ENCODE measurements at places on chromosomes 7 and 10.

DNA sequence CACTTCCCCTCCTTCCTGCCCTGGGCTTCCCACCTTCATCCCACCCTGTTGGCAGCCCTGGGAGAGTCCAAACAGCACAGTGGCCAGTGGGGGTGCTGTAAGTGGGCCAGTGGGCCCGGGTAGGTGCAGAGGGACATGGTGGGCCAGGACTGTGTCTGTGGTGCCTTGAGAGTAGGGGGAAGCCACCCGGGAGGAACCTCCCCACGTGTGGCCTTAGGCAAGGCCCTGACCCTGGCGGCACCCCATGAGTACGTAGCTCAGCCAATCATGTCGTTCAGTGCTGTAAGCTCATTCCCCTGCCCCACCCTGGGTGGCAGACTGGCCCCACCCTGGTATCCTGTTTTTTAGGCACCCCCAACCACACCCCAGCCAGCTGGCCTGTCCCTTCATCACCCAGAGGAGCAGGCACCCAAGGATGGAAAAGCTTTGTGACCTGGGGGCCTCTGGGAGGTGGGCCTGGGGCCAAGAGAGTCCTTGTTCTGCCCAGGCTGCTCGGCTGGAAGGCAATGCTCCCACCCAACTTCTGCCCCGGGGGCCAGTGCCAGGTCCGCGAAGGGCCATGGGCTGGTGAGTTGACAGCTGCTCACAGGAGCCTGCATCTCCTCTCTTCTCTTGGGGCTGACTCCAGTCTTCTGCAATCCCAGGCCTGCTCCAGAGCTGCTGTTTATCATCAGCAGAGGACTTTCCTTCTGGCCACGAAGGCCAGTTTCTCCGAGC, 41.6 kb downstream of the TSPAN15 start:
- DNase-seq: no peak

- DNase-seq: no peak
Measured at GRCh38 chr10:17062493-17062892, 67.1 kb downstream of the CUBN start.

DNA sequence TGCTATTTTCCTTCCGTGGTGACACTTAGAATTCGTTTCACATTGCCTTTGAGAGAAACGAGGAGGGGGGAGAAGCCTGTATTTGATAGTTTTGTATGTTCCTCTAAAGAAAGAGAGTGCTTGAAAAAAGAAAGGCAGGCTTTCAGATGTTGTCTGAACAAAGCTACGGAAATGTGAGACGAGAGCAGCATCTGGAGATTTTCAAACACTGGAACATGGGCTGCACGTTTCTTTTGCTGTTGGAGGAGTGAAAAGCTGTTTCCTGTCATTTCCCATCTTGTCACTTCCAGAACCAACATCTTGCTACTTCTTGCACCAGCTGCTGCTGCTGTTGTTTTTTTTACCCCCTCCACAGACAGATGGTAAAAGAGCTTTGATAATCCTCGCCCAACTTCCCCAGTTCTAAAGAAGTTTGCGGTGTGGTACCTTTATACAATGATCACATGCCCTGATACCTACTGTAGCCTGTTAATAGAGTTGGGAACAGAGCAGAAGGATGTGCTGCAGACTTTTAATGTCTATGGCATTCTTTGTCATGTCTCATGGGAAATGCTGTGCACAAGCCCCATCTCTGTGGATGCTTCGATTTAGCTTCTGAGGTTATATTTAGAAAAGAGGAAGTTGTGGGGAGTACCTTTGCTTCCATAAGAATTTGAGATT, 408.1 kb downstream of the AUTS2 start:
- no peak for DNase-seq

GRCh38 chr10:33129996-33130386, 172.0 kb upstream of the ITGB1 start:
- no peak for DNase-seq

DNA sequence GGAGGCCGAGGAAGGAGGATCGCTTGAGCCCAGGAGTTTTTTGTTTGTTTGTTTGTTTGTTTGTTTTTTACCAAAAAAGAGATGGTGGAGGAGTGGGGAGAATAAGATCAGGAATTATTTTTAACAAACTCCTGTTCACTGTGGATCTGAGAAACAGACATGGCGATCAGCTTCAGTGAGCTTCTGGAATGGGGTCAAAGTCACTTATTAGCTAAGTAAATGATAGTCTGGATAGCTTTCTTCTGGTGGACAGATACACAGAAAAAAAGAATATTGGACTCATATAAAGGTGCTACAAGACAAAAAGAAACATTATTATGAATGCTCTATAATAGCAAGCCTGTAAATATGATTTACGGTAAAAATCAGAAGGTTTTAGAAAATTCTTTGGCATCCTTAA, 85.1 kb downstream of the POU6F2 start:
- no peak for DNase-seq

- DNase-seq: no peak
Measured at GRCh38 chr10:17010363-17011145, 119.1 kb downstream of the CUBN start.

- no peak for DNase-seq
Measured at GRCh38 chr10:121158988-121159579, 307.9 kb downstream of the WDR11 start.

DNA sequence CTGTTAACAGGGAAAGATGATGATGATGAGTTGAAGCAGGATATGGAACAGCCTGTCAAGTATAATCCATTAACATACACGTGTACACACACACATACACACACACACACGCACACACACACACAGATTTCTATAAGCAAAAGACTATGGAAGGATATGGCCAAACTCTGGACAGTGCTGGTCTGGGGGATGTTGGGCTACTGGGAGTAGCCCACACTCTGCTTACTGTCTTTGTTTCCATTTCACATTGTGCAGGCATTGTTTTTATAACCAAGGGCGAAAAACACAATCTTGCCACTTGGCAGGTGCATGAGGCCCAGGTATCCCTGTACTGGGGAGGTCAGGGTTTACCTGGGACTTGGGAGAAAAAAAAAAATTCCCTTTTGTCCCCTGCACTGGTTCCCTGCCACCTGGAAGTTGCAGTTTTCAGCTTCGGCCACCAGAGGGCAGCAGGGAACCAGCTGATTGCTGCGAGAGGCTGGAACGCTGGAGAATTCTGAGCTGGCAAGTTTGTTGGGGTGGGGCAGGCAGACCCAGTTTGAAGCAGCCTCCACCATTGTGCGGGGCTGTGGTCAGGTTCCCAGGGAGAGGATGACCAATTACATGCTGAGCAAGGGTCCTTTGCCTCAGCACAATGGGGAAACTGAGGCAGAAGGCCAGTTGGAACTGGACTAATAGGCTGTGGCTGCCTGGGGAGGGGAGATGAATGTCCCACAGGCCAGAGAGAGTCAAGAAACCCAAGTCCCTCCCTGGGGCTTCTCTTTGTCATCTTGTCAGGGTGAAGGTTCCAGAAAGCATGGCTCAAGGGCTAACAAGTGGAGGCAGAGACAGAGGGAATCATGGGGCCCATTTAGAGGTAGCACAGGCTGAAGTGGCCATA, 27.3 kb downstream of the PPIF start:
- peak; percentile 83 for DNase-seq

- DNase-seq: no peak
Measured at GRCh38 chr7:7522421-7522820, 13.3 kb downstream of the COL28A1 start.

DNA sequence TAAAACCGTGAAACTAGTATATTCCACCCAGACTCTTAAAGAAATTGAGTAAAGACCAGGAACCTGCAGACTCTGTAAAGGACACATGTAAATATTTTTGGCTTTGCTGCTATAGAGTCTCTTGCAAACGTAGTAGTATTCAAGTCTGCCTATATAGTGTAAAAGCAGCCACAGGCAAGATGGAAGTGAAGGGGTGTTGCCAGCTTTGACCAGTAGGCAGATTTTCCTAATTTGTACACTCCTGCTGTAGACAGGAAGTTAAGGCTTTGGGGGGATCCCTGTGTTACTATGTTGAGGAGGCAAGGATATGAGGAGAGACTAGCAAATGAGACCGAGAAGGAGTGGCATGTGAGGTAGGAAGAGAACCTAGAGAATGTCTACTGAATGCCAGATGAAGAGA, 27.7 kb downstream of the WAC start:
- DNase-seq: no peak

GRCh38 chr10:80280071-80280800, 9.2 kb downstream of the MAT1A start:
- no peak for DNase-seq

DNA sequence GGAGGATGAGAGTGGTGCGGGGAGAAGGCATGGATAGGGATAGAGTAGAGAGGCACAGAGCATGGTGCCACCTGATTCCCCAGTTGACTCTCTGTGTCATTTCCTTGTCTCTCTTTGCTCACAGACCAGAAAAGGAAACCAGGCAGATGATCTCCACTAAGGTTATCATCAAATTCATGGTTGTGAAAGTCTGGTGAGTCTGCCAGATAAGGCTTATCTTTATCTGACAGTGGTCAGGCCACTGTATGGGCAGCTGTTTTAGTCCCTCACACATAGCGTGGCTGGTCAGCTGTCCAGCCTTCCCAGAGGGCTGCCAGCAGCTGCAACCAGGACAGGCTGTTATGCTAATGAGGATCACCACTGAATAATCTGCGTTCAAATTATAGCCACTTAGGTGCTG, 99.0 kb downstream of the ADRA2A start:
- no peak for DNase-seq

- DNase-seq: no peak
Measured at GRCh38 chr10:994836-995558, 6.8 kb downstream of the GTPBP4 start.

- no peak for DNase-seq
Measured at GRCh38 chr7:80981405-80981804, 62.6 kb upstream of the SEMA3C start.

GRCh38 chr10:72245949-72246525, 27.7 kb upstream of the DDIT4 start:
- DNase-seq: peak; percentile 63

DNA sequence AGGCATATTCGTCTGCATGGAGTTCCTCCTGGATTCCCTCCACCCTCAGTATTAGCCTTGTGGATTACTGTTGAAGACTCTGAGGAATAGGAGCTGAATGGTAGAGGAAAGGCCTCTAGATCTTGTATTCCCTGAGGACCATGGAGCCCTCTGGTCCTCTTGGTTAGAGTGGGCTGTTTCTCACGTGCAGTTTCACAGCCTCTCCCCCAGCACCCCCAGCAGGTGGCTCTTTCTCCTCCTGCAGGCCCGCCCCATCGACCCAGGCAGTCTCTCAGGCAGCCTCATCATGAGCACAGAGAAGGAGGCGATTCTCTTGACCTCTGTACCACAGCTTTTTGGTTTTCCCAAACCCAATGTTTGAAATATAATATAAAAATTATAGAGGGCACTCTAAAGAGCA, 102.0 kb downstream of the WNT2 start:
- DNase-seq: no peak

GRCh38 chr10:79352035-79352877, 5.0 kb downstream of the PPIF start:
- no peak for DNase-seq

DNA sequence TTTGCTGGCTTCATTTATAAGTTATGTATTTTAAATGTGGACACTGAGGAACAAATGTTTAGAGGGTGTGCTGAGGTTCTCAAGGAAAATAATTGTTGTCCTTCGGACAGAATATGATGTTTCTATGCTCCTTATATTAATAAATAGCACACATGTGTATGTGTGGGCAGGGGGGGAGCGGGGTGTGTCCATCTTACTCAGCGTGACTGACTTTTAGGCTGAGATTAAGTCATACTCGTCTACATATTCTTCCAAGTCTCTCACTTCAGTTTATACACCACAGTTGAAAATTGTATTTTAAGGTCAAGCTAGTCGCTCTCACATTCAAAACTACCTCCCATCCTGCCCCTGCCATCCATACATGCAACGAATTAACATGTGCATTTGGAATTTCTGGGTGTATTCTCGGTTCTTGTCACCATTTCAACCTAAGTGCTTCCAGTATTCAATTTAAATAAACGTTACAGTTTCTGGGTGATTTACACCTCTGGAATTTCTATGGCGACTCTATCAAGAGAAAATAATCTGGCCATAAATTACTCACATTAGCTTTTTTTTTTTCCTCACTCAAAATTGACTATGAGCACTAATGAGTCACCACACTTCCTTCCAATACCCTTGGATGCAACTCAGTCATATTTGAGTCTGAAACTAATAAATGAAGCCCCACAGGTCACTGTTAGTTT, 3.3 kb downstream of the PCDH15 start:
- no peak for DNase-seq

GRCh38 chr7:8197994-8198698, 63.8 kb downstream of the ICA1 start:
- no peak for DNase-seq

DNA sequence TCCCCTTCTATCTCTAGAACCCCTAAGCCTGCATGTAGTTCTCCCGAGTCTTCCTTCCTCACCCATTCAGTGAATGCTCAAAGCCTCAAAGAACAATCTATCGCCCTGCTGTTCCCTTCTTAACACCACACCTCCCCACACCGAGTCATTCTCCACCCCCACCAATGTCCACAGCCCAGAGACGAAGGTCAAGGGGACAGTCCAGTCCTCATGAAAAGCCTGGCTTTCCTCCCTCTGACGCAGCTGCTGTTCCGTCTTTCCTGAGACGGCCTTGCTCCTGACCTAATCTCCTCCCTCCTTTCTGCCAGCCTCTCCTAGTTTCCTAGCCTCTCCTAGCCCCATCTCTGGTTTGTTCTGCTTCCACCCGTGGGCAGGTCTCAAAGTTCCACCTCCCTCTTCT, 9.2 kb downstream of the MOSPD3 start:
- DNase-seq: no peak

- peak; percentile 56 for DNase-seq
Measured at GRCh38 chr7:24979470-24979862, 512 bp downstream of the OSBPL3 start.

GRCh38 chr10:1950803-1951495, 213.6 kb upstream of the ADARB2 start:
- DNase-seq: no peak

GRCh38 chr7:12968836-12969422, 281.5 kb downstream of the ARL4A start:
- DNase-seq: no peak

- DNase-seq: no peak
Measured at GRCh38 chr7:84735677-84736076, 451.2 kb downstream of the SEMA3D start.

- DNase-seq: peak; percentile 57
Measured at GRCh38 chr10:75137533-75138438, 26.3 kb downstream of the SAMD8 start.

DNA sequence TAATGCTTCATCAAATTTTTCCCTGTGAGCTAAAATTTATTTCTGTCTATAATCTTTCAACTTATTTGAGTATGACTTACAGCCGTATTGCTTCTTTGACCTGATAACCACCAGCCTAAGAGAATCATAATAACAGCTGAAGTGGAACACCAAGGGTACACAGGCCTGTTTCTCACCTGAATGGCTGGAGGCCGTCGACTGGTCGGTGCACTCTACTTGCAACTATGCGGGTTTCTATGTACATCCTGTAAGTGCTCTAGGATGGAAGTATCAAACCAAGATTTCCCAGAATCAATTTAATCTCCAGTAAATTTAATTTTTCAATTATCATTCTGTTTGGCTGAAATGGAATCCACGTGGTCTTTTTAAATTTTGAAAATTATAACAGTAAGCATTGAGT, 504.8 kb upstream of the PHF14 start:
- no peak for DNase-seq

DNA sequence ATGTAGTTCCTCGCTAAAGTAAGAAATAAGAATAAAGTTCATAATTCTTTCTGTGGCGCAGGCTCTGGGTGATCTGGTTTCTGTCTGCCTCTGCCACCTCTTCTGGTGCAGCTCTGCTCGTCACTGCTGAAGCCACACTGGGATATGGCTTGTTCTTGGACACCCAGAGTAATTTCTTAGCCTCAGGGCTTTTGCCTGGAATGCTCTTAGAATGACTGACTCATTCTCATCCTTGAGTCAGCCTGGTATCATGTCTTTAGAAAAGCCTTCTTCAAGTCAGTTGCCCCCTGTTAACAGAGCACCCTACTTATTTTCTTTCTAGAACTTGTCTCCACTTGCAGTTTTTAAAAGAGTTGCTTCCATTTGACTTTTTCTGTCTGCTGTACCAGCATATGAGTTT, 2.0 kb downstream of the ZSCAN25 start:
- no peak for DNase-seq

Data from suppressor macrophage treated with lipopolysaccharide for 4 hours (primary cell).